AG04450 (cell line): ENCODE measurements at places on chromosomes 1 and 21.
A peak's percentile ranks its signal among the peaks of the same experiment; 100 is the strongest.

DNA sequence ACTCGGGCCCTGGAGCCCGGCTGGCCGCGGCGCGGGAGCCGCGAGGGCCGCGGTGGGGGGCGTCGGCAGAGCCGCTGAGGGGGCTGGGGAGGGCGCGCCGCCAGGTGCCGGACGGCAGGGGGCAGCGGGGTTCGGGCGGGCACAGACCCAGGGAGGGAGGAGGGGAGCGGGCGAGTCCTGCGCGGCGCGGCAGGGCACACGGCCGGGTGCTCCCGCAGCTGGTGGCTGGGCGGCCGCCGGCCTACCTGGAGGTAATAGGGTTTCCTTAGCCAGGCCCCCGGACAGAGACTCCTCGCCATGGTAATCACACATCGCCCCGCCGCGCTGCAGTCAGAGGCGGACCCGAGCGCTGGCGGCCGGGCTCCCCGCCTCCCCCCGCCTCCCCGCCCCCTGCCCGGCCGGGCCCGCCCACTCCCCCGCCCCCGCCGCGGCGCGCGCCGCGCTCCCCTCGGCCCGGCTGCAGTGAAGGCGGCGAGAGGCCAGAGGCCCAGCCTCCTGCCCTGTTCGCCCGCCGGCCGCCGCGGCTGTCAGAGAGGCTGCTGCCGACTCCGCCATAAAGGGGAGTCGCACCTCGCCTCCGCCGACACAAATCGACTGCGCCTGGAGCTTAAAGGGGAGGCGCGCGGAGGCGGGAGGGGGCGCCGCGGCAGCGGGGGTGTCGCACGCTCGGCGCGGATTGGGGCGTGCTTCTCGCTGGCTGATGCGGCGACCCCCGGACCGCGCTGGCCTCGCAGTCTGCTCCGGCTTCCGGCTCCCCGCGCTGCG is at the start of gene DIPK1A:
TSS of gene DIPK1A (minus strand) at position 332 of the 765 bp plus-strand sequence. CDS start at position 299, 33 bp downstream.
- DNase-seq: no peak

DNA sequence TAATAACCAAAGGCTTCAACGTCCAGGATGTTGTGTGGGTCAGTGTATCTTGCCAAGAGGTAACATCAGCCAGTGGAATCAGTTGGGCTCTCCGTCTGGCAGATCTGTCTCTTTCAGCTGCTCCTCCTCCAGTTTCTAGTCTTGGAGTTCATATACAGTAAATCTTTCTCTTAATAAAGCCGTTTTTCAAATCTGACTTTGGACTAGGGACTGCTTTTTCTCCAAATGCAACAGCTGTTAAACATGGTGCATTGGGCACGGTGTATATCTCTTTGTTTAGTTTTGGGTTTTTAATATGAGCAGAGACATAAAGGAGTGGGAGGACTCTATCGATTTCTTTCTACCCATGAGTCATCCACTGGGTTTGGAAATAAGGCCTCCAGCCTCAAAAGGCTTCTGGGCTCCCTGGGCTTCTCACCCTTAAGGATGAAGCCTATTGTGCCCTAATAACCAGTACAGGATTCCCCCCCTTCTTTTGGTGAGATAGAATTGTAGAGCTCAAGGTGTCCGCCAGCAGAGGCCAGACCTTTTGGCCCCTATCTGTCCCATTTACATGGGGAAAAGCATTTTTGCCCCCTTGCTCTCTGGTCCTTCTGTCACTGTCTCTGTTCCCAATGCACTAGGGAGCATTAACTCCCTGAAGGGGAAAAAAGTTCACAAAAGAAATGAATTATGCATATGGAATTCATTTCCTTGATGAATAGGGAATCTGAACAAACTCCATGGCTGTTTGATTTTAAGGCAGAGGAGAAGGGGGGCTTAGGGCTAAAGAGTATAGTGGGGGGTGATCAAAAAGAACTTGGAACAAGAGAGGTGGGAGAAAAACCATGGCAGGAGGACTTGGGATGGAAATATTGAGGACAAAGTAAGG is 86.0 kb downstream of the PBX1 start:
- DNase-seq: peak; percentile 37

DNA sequence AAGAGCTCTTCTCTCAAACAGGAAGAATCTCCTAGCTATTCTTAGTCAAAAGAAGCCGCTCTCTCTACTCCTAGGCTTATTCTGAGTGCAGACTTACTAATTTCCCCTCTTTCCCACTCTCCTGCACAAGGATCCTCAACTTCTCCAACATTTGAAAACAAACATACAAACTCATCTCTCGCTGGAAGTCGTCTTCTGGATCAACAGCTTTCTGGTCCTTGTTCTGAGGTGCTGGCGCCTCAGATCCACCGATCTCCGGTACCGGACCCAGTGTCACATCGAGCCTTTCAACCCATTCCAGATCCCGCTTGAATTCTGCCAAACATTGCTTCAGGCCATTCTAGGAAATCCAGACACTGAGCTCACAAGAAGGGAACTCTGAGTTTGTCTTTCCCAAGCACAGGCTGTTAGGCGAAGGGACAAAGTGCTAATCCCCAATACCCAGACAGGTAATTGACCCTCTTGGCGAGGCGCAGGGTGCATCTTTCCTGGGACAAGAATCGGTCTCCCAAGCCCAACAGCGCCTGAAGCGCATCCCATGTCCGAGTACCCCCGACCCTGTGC is 696 bp downstream of the EBNA1BP2 start:
- DNase-seq: no peak

DNA sequence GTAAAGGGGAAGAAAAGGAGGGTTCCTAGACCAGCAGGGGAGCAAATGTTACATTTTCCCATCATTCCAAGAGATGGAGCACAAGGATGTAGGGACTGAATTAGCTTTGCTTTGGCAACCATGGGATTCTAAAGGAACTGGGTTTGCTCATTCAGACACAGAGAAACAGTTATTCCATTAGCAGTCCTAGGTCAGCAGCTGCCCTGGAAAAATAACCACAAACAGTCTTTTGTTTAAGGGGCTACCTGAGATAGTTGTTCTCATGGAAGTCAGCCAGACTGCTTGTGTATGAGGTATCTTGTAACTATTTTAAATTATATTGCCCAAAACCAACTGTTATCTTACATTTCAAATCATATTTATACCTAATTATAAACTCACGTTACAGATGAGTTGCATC is 58.4 kb upstream of the VCAM1 start:
- no peak for DNase-seq

DNA sequence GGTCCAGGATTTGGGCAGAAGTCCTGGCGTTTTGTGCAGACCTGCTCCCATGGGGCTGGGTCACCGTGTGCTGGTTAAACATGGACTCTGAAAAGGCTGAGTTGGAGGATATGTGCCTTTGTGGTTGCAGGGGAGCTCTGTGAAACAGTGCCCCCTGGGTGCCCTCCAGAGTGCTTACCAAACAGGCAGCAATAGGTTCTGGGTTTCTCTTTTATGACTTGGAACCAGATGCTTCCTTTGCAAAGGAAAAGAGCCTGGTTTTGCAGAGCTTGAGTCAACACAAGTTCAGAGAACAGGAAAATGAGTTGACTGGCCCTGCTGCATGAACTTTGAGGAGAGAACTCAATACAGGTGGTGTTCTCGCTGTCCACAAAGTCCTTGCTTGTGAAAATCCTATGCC is 288.9 kb downstream of the TM2D1 start:
- no peak for DNase-seq

- no peak for DNase-seq
Measured at GRCh38 chr1:9589144-9589718, 520 bp downstream of the TMEM201 start.

- no peak for DNase-seq
Measured at GRCh38 chr1:26538480-26539412, 9.2 kb downstream of the RPS6KA1 start.

- no peak for DNase-seq
Measured at GRCh38 chr1:14926229-14926628, 227.3 kb upstream of the TMEM51 start.

GRCh38 chr1:60894130-60894529 is 188.2 kb upstream of the NFIA start:
- no peak for DNase-seq

- DNase-seq: no peak
Measured at GRCh38 chr1:111542187-111542586, 38.8 kb upstream of the ADORA3 start.

- DNase-seq: no peak
Measured at GRCh38 chr1:15848143-15848928, 829 bp downstream of the SPEN start.

- no peak for DNase-seq
Measured at GRCh38 chr1:202661136-202661845, 49.0 kb downstream of the SYT2 start.

DNA sequence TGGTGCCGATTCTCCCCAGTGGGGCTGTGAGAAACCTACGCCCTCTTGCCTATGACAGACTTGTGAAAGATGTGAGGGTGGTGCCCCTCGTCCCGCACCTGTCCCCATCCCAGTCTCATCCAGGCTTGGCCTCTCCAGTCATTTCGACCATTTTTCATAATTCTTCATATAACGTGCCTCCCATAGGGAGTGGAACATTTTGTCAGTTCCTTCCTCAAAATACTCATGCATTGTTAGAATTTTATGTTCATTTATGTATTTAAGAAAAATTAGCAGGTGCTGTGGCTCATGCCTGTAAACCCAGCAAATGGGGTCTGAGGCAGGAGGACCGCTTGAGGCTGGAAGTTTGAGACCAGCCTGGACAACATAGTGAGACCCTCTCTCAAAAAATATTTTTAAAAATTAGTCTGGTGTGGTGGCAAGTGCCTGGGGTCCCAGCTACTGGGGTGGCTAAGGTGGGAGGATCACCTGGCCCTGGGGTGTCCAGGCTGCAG is 19.7 kb upstream of the SMPDL3B start:
- no peak for DNase-seq

- no peak for DNase-seq
Measured at GRCh38 chr1:71641903-71642302, 561.1 kb upstream of the ZRANB2 start.

DNA sequence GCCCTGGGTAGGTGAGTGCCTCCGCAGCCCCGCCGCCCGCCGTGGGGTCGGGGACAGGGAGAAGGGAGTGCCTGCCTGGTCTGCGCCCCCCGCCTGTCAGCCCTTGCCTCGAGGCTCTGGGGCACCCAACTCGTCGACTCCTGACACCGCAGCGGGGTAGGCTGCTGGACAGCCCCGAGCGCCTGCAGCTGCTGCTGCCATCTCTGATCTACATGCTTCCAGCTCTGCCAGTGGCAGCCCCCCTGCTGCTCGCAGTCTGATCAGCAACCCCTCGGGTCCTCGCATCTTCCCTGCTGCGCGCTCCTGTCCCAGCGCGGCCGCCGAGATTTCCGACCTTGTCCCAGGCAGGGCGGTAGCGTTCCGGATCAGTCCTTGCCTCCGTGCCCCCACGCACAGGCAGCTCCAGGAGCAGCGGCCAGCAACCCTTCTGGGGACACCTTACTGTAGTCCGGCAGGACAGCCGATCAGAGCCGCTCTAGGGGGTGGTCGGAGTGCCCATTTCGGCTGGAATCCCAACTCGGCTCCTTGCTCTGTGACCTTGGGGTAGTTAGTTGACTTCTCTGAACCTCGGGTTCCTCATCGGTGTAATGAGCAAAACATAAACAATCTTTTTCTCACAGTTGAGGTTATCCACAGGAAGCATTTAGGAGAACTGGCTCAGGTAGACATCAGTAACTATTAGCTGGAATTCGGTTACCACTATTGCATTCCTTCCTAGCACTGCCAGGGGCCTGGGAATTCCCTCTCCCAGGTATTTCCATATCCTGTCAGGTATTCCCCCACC is 540 bp downstream of the BCAN start:
- DNase-seq: no peak

- DNase-seq: no peak
Measured at GRCh38 chr1:172268237-172268636, 152.2 kb upstream of the C1orf105 start.

DNA sequence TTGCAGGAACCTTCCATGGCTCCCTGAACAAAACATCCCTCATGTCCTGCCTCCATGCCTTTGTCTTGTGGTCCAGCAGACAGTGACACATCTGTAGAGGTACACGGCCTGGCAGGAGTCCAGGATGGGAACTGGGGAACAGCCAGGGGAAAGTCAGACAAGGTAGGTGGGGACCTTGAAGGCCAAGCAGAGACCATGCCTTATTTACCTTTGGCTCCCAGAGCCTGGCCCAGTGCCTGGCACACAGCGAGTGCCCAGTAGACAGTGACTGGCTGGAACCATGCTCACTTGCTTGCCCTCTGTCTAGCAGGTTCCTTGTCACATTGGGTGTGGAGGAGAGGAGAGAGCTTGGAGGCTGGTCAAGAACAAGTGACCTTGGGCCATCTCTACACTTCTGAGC is 81.0 kb downstream of the BCAR3 start:
- DNase-seq: no peak

DNA sequence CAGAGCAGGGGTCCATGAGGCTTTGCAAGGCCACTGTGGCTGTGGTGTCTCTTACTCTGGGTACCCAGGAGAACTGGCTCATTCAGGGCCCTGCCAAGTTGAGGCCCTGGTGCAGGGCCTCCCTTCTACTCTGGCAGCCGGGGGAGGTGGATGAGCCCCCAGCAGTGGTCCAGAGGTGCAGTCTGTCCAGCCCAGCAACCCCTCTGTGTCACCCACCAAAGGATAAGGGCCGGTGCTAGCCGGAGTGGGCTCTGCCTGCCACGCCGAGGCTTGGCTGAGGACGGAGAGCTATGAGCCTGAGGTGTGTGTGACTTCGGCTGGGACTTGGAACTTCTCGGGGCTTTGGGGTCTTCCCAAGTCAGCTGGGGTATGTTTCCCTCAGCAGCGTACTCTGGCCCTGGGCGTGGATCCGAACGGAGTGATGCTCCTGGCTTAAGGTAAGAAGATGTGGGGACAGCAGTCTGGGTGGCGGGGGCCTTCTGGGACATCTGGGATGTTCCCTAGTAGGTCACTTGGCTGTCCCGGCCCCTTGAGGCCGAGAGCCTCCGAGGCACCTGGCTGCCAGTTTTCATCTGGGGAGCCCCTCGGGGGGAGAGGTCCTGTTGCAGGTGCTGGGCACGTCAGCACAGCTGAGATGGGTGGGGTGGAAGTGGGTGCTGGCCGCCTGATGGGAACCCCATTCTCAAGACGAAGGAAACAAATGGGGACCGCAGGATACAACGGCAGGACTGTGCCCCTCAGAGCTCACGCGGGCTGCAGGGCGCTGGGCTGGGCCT is 25.9 kb downstream of the RUNX3 start:
- no peak for DNase-seq

DNA sequence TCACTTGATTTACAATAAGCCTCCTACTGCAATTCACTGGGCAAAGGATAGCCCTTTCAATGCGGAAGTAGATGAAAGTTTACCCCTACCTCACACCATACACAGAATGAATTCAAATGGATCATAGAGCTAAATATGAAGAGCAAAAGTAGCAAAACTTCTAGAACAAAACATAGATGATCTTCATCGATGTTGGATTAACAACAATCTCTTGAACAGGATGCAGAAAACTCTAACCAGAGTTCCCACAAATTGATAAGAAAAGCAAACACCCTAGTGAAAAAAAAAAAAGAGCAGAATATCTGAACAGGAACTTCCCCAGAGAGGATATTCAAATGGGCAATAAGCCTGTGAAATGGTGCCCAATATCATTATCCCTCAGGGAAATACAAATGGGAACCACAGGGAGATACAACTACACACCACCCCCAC is 1.9 kb upstream of the UBASH3A start:
- DNase-seq: no peak
